ENCODE measurements at places on chromosomes 7 and 10.

- no peak for DNase-seq
Measured at GRCh38 chr10:87657371-87657770, 2.3 kb upstream of the PAPSS2 start.

DNA sequence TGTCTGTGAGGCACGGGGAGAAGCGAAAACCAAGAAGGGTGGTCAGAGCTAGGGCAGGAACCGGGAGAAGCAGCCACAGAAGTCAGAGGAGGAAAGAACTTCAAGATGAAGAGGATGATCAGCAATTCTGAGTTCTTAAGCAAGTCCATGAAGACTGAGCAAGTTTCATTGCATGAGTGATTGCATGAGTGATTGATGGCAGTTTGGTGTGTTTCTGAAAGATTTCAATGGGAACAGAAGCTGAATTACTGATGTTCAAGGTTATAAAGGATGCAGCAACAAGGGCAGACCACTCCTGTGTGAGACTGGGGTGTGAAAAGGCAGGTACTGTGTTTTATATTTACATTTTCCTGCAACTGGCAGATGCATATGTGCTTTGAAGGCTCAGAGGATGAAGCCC, 35.4 kb downstream of the CCNY start:
- DNase-seq = no peak

GRCh38 chr7:151964951-151965350, 8.7 kb downstream of the GALNTL5 start:
- DNase-seq = no peak

DNA sequence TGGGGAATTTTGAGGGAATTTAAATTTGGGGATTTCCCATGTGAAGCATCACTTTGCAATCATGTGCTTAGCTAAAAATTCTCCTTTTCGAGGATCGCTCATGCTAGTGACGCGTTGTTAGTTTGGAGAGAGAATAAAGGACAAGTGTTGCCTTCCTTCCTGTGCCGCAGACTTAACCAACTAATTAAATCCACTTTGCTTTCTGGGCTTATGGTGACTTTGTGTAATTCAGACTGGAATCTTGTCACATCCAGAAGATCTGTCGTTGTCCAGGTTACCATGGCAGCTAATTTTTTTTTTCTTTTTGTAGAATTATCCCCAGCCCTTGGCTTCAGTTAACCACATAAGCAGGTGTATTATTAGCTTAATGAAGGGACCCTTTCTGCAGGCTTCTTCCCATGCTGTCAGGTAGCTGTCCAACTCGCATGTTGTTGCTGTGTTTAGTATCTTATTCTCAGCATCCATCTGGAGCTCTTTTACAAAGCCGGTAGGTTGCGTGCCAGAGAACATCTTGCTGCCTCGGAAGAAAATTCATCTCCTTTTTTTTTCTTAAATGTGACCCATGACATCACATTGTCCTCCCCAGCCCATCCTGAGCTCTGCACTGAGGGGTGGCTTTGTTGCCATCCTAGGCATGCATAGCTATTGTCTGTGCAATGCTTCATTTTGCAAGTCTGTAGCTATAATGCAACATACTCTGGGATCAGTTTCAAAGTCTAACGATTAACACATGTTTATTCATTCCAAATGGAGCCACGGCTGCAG, 47.2 kb upstream of the NRP1 start:
- DNase-seq = no peak

GRCh38 chr10:98446661-98447221, at the start of gene HPS1:
Gene HPS1, minus strand, starts transcription at chr10:98446935. Its CDS starts 3,695 bp downstream, at chr10:98443240.
- peak; percentile 37 for DNase-seq

DNA sequence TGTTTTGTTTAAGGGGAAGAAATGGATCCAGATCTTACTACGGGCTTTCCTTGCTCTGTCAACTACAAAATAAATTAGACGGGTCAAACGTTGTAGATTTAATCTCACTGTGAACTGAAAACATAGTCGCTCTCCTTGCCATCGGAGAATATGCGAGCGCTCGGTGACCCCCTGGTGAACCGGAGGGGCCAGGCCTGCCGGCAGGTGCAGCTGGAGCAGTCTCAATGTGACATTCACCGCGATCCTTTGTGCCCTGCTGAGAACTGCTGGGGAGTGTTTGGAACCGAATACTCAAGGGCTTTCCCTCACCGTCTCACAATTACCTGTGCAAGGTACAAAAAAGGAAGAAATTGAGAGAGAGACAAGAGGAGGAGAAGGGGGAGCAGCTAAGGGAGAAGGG, 174.1 kb upstream of the GPR26 start:
- no peak for DNase-seq

GRCh38 chr7:1325246-1325645, 92.6 kb downstream of the UNCX start:
- DNase-seq = peak; percentile 24

GRCh38 chr10:43868952-43869351, 220.3 kb upstream of the ZNF32 start:
- DNase-seq = no peak

- no peak for DNase-seq
Measured at GRCh38 chr10:88800152-88801125, 2.1 kb upstream of the LIPM start.

DNA sequence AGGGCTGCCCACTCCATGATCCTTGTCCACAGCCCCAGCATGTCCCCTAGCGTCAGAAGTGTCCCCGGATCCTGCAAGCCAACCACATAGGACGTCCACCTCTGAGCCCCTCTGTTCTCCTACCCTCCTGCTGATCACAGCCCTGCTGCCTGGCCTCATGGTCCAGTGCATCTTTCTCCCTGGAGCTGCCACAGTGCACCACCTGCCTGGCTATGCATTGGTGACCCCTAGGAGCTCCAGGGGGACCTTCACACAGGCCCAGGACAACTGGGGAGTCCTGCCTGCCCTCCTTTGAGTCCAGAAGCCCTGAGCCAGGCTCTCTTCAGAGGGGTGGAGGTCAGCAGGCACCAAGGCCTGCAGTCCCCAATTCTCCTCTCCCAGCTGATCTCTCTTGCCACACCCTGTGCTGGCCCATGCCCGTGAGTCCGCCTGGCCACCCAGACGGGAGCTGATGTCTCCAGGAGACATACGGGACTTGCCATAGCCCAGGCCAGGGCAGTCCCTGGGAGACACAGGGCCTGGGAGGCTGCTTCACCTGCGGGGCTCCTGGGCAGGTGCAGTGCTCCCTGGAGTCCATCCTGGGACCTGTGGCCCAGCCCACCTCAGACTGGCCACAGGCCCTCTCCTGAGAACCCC, 77.4 kb upstream of the RET start:
- DNase-seq = no peak

- no peak for DNase-seq
Measured at GRCh38 chr7:125450749-125451148, 521.1 kb upstream of the POT1 start.

GRCh38 chr7:27150568-27151340, 1.6 kb downstream of the HOXA3 start:
- peak; percentile 64 for DNase-seq

GRCh38 chr10:62590306-62590705, 214.2 kb upstream of the ADO start:
- no peak for DNase-seq

- no peak for DNase-seq
Measured at GRCh38 chr10:60989400-60989876, 45.5 kb upstream of the RHOBTB1 start.

DNA sequence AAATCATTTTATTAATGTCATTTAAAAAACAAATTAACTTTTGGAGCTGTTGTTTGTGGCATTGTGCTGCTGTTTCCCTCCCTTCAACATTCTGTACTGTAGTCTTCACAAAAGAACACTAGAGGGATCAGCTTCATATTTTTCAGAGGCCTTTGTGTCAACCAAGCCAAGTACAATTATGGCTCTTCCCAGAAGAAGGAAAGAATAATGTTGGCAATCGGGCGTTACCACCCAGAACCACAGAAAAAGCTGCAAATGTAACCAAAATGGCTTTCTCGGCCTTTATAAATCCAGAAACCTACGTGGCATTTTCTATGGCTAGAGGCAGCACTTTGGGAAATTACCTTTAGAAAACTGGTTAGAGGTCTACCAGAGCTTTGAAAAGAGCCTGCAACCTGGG, 98.8 kb upstream of the COL1A2 start:
- no peak for DNase-seq

DNA sequence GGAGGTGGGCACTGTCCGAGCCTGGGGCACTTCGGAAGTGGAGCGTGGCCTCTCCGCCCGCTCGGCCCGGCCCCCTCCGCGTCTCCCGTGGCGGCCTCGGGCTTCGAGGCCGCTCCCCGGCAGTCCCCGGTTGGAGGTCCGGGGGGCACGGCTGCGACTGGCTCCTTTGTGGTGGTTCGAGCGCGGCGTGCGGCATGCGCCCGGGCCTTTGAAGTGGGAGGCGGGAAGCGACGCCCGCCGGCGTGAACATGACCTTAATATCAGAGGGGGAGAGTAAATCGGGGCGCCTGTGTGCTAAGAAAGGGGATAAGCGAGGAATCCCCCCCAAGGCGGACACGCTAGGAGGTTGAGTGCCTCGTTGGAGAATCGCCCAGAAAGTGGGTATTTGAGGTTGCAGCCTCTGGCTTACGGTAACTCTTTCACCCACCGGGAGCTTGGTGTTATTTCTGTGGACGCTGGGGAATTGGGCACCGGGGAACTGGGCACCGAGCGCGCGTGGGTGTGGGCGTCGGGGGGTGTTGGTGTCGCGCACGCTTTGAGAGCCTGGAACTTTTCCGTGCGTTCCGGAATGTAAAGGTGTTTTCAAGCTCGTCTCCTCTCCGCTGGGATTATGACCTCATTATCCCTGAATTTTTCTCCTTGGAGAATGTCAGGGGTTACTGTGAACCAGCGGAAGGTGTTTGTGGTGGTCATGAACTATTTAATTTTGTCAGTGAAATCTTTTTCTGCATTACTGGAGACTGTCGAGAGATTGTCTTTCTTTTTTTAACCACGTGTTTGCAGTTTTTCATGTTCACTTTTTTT, 660 bp downstream of the SUV39H2 start:
- no peak for DNase-seq

DNA sequence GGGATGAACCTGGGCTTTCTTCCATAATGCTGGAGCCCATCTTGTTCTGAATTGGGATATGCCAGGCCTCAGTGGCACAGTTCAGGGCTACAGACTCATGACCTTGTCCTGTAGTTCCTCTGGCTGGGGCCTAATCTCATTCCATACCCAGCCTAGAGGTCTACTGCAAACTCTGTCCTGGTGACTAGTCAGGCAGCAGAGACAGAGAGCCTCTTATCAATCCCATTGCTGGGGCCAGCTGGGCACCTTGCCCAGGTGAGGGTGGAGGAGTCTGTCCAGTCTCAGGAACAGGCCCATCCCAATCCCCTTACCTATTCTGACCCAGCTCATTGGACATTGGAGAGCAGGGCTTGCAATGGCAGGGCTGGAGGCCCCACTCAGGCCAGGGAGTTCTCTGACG, 28.0 kb upstream of the COMTD1 start:
- DNase-seq = no peak

DNA sequence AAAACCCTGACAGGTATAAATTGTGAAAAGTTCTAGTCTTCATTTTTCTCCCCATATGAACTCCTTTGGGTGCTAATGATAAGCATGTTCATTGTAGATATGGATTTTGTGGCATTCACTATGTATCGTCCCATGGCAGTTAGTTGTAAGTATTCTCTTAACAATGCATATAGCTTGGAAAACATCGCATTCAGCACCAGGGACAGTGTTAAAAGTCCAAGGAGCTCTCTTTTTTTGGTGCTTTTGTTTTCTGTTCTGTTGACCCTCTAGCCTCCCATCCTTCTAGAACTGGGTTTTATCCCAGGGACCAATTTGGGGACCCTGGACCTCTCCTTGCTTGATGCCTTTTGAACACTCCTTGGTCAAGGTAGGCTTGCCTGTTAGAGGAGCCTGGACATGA, 37.7 kb downstream of the INSYN2A start:
- no peak for DNase-seq

GRCh38 chr7:128211626-128212025, 29.5 kb upstream of the LEP start:
- no peak for DNase-seq

DNA sequence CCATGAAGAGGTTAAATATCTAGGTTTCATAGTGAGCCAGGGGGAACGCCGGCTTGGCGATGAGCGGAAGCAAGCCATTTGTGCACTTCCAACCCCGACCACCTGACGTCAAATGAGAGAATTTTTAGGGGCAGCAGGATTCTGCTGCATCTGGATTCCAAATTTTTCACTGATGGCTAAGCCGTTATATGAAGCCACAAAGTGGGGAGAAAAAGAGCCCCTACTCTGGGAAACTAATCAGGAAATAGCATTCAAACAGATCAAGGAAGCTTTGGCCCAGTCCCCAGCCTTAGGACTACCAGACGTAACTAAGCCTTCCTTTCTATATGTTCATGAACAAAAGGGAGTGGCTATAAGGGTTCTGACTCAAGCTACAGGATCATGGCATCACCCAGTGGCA, 12.9 kb upstream of the ADCK2 start:
- no peak for DNase-seq

DNA sequence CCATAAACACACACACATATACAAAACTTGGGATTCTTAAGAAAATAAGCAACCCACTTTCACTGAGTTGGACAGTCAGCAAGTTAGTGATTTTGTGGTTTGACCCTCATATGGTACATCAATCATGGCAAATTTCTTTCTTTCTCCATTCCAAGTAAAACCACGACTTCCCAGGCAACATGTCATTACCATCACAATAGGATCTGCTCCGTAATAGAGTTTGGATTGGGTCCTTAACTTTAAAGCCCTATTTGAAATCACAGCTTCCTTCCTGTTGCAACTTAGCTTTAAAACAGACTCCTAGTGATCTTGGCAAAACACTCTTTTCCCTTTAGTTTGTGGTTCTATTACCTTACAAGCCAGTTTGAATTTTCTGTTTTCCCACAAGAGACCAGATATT, 483.6 kb downstream of the INHBA start:
- DNase-seq = no peak

DNA sequence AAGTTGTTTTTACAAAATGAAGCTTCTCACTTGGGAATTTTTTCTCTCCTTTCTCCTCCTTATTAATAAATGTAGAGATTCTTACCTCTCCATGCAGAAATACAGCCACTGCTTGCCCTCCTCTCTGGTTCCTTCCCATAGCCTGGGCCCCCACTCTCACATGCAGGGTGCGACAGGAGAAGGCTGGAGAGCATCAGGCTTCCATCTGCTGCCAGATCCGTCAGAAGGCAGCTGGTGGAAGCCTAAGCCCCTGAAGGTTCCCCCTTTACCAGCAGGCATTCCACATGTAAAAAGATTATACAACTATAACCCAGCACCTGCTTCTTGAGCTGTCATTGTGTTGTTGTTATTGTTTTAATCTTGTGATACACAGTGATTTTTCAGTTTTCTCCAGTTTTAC, 314.2 kb downstream of the LHFPL3 start:
- DNase-seq = no peak

GRCh38 chr10:57959318-57960006, 308.2 kb downstream of the IPMK start:
- DNase-seq = no peak
